ENCODE measurements at places on chromosomes 5 and 9.

DNA sequence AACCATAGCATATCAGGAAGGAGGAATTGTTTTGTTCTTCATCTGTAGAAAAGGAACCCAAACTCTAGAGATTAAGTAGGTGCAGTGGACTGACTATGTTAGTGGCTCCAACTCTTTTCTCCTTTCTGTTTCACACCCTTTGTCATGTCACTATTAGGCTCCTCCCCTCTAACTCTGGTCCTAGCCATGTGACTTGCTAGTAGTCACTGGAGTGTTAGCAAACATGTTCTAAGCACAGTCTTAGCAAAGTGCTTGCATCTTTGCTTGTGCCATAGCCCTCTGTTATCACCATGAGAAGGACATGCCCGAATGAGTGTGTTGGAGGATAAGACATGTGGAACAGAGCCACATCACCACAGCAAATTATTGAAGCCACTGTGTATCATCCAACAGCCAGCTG lies 55.4 kb upstream of the PPP3R2 start:
- DNase-seq: no peak

DNA sequence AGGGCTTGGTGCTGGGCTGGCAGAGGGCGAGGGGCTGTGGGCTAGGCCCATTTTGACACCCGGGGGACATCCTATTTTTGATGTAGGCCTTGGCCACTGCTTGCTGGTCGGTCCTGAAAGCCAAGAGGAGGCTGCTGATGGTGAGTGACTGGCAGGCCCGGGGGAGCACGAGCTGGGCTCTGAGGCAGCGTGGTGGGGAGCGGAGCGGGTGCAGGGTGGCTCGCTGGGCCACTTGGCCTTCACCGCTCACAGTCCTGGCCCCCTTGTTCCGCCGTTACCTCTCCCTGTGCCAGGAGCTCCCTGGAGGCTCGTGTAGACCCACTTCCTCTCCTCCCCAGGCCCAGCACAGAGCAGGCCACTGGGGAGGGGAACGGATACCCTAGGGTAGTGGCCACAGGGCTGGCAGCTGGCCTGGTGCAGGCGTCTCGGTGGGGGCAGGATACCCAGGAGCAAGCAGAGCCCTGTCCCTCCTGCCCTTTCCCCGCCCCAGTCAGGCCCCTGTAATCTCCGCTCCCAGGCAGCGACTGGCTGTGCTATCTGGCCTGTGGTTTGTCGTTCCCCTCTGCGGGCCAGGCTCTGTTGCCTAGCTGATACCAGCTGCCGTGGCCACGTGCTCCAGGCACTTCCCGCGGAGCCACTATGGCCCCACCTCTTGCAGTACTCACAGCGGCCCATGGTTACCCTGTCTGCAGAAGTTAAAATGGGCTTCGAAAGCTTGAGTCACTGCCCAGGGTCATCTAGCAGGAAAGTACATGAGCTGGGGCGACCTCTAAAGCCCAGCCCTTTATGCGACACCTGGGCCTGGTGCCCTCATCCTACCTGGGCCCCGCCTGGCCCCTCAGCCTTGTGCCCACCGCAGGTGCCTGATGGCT lies 11.7 kb upstream of the DOLPP1 start:
- DNase-seq: no peak

- DNase-seq: no peak
Observed at GRCh38 chr9:29796291-29796952, 2223.1 kb upstream of the C9orf72 start.

DNA sequence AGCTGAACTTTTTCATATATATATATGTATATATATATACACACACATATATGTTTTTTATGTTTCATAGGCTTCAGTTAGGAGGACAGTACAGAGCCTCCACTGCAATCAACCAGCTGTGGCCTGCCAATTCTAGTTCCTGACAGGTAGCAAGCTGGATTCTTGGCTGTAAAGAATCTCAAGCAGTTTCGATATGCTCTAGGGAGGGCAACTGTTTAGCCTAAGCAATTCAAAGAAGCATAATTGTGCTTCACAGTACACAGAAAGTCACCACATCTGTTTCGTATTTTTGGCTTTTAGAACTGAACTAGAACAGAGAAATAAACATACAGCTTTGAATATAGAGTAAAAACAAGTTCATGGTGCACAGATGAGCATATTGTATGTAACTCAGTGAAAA lies 152.4 kb upstream of the ARRDC3 start:
- no peak for DNase-seq

DNA sequence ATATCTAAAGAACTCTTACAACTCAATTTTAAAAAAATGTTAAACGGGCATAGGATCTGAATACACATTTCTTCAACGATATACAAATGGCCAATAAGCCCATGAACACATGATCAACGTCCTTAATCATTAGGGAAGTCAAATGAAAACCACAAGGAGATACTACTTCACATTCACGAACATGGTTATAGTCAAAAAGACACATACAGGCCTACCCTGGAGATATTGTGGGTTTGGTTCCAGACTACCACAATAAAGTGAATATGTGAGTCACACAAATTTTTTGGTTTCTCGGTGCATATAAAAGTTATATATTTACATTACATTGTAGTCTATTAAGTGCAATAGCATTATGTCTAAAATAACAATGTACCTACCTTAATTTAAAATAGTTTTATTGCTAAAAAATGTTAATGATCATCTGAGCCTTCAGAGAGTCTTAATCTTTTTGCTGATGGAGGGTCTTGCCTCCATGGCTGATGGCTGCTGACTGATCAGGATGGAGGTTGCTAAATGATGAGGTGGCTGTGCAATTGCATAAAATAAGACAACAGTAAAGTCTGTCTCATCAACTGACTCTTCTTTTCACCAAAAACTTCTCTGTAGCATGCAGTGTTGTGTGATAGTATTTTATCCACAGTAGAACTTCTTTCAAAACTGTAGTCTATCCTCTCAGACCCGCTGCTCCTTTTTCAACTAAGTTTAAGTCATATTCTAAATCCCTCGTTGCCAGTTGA lies 15.1 kb downstream of the AK3 start:
- no peak for DNase-seq

- DNase-seq: no peak
Observed at GRCh38 chr9:104568868-104569267, at the start of gene OR13C8. Gene OR13C8 (plus strand): TSS chr9:104569168. CDS start chr9:104569168, 0 bp downstream.

DNA sequence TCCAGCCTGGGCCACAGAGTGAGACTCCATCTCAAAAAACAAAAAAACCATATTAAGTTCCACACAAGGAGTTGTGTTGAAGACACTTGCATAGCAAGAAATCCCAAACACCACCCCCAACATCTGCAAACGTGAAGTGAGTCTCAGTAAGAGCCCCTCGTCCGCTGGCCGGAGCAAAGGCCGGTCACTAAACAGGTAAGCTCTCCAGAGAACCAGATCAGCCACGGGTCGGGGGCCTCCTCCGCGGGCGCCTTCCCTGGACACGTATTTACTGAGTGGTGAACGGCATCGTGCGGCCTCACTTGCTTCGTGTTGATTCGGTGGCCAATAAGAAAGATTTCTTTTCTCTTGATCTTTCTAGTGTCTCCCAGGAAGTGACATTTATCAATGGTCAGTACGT lies 93.6 kb downstream of the MRPL36 start:
- no peak for DNase-seq

GRCh38 chr5:67255881-67256280 lies 59.3 kb upstream of the CD180 start:
- DNase-seq: no peak

- no peak for DNase-seq
Observed at GRCh38 chr9:16028548-16028947, 475.7 kb downstream of the CCDC171 start.

GRCh38 chr9:80242022-80242421 lies 670.3 kb downstream of the TLE4 start:
- no peak for DNase-seq

GRCh38 chr5:401146-402034 lies 41.6 kb upstream of the EXOC3 start:
- no peak for DNase-seq

- no peak for DNase-seq
Observed at GRCh38 chr9:123637945-123638634, 282.1 kb downstream of the CRB2 start.

GRCh38 chr5:15914638-15915037 lies 265.0 kb downstream of the MARCHF11 start:
- DNase-seq: no peak

DNA sequence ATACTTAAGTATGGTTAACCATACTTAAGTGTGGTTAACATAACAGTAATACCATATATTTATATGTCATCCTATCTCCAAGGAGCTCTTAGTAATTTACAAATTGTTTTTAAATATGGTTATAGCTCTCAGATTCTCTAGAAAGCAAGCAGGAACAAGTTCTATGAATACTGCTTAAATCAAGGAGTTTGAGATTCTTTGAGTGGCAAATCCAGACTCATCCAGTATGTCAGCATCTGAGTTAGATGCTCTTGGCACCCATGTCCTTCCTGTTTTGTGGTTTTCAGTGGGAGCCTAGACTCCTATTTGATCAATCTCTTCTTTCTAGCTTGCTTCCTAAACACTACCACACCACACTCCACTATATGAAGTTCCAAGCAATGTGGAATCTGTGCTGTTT lies 114.7 kb upstream of the GDNF start:
- DNase-seq: no peak

DNA sequence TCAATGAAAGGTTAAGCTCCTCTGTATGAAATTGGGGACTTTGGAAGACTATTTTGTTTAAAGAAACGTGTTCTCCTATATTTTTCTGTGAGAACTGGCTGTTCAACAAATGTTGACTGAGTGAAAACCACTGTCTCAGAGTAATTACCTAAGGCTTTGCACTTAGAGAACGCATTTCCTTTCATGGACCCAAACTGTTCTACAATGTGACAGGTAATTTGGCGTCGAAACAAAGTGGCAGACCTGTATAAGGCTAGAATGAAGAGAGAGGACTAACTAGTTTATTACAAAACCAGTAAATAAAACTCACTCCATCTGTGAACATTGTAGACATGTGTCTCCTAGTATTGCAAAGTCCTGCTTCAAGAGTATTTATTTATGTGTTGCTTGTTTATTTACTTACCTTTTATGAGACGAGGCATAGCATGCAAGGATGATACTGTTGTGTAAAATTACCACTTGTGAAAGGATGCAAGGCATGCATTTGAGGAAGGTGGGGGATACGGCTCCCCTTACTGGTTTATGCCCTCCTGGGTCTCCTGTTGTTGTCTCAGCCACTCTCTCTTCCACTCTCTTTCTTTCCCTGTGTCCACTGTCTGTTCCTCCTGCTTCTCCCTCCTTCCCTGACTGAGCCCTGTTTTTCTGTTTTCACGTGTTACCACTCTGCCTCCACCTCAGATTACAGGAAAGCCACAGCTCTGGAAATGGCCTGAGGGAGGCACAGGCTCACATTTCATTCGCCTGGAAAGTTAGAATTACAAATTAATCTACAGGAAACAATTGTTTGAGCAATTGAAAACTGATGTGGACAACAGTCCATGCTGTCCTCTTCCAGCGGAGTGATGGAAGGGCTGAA lies 444.0 kb upstream of the ZNF608 start:
- DNase-seq: no peak

DNA sequence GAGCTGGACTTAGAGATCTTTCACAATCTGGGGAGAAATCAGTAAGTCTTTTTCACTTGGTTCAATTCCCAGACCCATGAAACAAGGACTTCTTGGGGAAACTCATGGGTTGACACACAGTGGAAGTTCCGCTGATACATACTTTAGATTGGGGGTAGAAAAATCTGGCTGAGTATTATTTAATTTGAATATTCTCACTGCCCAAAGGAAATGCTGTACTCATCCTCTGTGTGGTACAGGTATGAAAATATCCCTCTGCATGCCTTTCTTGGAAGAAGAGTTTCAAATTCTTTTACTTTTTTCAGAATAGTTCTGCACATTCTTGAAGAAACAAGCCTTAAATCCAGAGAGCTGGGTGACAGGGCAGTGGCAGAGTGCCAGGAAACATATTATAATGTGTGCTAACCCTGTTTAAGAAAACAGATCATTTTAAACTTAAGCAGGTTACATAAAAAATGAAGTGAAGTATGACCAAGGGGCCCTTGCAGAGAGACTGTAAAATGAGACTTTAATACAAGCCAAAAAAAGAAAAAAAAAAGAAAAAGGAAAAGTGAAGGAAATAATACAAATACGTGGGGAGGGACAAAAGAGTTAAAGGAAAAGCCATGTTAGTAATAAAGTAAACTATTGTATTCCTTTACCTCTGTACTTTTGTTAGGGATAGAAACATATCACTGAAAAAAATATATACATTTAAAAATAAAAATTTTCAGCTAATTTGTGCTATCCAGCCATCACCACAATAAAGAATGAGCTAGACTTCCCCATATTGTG lies 173.4 kb upstream of the NR3C1 start:
- no peak for DNase-seq

- peak; percentile 25 for DNase-seq
Observed at GRCh38 chr5:179974946-179975712, 67.4 kb upstream of the TBC1D9B start.

- no peak for DNase-seq
Observed at GRCh38 chr9:38162332-38163211, 93.5 kb upstream of the SHB start.

DNA sequence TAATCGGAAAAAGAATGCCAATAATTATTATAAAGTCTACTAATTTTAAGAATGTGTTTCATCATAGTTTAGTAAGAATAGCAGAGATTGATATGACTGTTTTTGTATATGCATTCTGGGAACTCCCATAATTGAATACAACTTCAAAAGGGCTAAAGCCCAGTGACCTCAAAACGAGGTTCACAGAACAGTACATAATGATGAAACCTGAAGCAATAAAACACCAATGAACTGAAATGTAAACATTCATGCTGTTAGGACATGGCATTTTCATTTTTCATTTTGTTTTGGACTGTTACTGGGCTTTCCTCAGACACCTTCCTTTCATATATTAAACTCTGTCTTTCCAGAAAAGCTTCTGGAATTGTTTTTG lies 684 bp upstream of the JMY start:
- DNase-seq: no peak

GRCh38 chr9:105531530-105531929 lies 26.4 kb upstream of the FKTN start:
- DNase-seq: no peak

DNA sequence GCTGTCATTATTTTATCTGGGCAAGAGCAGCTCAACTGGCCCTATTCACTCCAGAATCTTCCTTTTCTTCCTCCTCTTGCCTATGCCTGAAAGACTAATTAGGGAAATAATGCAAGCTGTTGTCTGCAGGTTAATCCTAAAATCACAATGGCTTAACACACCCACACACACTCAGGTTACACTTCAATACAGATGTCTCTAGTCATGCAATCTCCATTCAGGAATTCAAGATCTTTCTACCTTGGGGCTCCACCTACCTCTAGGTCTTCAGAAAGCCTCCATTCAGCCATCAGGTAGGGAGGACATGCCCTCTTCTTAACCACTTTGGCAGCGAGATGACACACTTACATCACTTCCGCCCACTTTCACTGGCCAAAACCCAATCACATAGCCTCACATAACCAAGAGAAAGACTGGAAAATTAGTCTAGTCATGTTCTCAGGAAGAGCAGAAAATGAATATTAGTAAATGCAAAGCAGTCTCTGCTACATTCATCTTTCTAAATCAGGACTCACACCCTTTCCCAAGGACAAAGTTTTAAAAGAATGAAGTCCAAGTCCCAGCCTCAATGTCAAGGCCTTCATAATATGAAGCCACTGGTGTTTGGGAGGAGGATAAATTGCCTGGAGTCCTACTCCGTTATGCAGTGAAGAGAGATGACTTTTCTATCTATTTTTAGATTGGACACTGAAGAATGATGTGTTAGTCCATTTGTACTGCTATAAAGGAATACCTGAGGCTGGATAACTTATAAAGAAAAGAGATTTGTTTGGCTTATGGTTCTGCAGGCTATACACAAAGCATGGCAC lies 428.1 kb downstream of the EFNA5 start:
- DNase-seq: no peak

- DNase-seq: no peak
Observed at GRCh38 chr5:18023986-18024385, 389.7 kb downstream of the TAF11L14 start.
